ENCODE measurements at places on chromosomes 13 and 19.

GRCh38 chr19:46731007-46731501 is 14.1 kb upstream of the PRKD2 start:
- DNase-seq: peak; percentile 98

GRCh38 chr13:85700906-85701305 is 98.3 kb downstream of the SLITRK6 start:
- peak; percentile 3 for DNase-seq

GRCh38 chr19:18221815-18222725 is 4.2 kb downstream of the PDE4C start:
- no peak for DNase-seq

- peak; percentile 29 for DNase-seq
Measured at GRCh38 chr19:6925801-6926751, 38.7 kb downstream of the ADGRE1 start.

- no peak for DNase-seq
Measured at GRCh38 chr19:32522967-32523366, 58.0 kb upstream of the PDCD5 start.

DNA sequence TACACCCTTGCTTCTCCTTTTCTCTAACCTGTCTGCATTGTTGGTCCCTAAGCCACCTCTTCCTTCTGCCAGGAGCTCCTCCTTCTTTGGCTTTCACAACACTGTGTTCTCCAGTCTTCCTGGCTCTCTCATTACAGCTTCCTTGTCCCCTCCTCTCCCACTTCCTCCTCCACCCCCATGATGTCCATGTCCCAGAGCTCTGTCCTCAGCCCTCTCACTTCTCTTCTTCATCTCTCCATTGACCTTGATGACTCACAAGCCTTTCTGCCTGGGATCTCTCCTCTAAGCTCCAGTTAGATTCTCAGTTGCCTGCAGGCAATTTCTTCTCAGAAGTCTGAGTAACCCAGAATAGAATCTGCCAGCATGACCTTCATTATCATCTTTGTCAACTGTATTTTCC is 100.3 kb upstream of the WASF3 start:
- peak; percentile 68 for DNase-seq

- DNase-seq: no peak
Measured at GRCh38 chr13:105721016-105721415, 814.4 kb downstream of the EFNB2 start.

DNA sequence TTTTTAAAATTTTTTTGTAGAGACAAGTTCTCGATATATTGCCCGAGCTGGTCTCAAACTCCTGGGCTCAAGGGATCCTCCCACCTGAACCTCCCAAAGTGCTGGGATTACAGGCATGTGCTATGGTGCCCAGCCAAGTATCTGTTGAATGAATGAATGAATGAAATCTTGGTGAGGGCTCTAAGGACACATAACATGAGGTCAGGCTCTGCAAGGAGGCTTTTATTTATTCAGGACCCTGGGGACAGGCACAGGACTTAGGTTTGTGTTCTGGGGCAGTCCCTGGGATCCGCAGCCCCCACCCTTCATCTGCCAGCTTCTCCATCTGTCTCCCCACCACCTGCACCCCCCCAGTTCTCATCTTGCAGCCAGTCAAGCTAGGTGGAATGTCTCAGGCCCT is 4.6 kb downstream of the PTGIR start:
- no peak for DNase-seq

DNA sequence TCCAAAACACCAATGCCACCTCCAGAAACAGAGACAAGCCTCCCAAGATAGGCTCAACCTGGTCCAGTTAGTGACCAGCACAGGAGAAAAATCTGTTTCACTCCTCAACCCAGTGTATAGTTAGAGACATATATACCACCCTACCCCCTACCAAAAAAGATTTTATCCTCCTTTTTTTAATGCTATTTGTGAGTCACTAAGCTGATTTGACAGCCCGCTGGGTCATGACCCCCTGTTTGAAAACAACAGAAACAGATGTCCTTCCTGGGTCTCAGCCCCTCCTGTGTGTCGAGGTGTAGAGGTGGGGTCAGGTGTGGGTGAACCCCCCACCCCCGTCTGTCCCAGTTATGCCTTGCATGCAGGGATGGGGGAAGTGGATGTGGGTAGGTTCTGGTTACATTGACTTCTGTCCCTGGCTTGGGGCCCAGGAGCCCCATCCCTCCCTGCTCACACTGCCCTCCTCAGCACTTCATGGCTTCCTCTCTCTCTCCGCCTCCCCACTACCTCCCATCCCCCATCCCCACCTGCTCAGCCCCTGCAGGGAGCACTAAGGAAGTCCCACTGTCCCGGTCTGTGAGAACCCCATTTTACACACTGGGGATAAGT is 14.0 kb upstream of the TOMM40 start:
- DNase-seq: no peak

DNA sequence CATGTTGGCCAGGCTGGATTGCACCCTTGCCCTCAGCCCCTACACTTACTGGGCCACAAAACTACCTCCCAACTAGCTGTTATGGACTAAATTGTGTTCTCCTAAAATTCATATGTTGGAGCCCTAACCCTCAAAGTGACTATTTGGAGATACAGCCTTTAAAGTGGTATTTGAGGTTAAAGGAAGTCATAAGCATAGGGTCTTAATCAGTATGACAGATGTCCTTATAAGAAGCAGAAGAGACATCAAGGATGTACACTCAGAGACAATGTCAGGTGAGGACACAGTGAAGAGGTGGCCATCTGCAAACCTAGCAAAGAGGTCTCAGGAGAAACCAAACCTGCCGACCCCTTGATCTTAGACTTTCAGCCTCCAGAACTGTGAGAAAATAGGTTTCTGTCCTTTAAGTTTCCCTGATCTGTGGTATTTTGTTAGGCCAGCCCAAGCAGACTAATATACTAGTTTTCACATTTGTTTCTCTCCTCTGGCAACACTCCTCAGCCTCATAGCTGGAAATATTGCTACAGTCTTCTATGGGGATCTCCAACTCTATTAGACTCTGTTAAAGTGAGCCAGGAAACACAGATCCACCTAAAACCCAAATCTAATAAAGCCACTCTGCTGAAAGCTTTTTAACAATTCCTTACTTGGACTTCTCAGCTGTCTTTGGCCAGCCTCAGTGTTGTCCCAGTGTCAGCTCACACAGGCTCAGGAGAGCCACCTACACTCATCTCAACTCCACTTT is 256.5 kb downstream of the TBC1D4 start:
- DNase-seq: no peak

GRCh38 chr13:113537205-113537604 is 46.7 kb upstream of the DCUN1D2 start:
- no peak for DNase-seq

DNA sequence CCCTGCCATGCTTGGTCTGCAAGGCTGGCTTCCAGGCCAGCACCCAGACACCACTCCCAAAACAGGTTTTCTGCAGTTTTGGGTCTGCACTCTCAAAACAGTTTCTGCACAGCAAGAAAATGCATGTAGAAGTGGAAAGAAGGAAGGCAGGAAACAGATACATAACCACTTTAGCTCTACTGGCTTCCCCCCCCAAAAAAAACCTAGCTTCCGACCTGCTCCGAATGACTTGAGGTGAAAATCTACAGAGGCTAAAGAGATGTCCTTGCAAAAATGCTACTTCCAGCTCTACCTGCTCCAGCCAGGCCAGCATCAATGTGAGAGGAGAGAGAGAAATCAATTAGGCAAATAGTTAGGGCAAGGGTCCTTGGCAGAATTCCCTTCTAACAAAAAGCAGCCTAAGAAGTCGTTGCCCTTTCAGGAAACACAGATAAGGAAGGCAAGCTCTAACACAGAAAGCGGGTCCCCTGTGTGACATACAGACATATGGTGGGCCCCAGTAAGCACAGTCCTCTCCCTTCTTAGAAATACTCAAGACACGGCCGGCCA is 3.4 kb downstream of the C19orf12 start:
- no peak for DNase-seq

GRCh38 chr19:1567848-1568227 is 287 bp downstream of the MEX3D start:
- DNase-seq: no peak

- DNase-seq: peak; percentile 50
Measured at GRCh38 chr19:48969276-48970138, 4.4 kb downstream of the FTL start.

DNA sequence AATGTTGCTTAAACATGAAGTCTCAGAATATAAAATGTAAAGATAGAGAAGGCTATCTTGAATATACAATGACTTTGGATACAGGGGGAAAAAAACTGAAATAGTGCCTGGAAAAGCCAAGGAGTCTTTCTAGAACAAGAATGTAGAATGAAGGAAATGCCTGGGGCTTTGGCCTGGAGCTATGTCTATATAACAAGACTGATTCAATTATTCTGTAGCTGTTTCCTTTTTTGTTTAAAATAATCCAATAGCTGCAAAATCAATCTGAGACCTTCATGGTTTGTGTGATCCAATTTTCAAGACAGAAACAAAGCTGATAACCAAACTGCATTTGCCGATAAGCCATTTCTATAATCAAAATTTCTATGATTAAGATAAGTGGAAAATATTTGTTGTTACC is 530.9 kb upstream of the NBEA start:
- DNase-seq: no peak

DNA sequence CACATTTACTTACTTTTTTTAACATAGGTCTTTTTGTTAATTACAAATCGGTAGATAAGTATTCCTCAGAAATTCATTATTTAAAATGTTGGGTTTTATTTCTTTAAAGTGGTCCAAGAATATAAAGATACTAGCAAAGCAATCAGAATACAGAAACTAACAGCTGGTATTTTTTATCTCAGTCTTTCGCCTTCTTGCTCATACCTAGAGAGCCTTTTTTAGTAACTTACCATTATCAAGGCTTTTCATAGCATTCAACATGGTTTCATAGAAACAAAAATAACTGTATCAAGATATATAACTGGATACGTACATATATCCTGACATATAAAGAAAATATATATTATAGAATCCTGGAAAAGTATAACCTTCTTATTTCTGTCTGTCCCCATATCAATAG is 227.8 kb upstream of the MIR17HG start:
- DNase-seq: no peak

- no peak for DNase-seq
Measured at GRCh38 chr19:47406711-47407416, 12.5 kb downstream of the MEIS3 start.

DNA sequence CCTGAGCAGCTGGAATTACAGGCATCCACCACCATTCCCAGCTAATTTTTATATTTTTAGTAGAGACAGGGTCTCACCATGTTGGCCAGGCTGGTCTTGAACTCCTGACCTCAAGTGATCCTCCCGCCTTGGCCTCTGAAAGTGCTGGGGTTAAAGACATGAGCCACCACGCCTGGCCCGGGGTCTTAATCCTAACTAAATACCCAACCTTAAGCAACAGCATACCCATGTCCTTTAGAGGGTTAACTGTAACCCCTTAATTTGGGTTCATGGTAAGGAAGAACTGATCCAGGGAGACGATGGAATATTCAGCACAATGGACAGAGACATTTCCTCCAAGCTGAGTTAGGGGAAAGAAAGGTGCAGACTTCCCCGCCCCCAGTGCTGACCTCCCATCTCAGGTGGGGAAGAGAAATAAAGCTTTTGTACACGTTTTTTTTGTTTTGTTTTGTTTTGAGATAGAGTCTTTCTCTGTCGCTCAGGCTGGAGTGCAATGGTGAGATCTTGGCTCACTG is 8.7 kb upstream of the GALP start:
- DNase-seq: peak; percentile 12

DNA sequence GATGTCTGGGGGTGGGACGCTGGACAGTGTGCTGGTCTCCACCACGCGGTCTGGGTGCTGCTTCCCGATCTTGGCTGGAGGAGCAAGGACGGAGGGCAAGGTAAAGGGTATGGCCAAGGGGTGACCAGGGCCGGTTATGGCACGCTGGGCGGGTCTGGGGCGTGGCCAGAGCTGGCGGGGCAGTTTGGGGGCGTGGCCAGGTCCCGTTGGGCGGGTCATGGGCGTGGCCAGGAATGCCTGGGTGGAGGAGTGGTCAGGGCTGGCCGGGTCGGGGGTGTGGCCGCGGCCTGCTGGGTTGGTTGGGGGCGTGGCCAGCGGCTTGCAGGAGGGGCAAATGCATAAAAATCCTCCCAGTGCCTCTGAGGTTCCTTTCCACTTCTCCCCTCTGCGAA is 19.2 kb downstream of the GPX4 start:
- DNase-seq: peak; percentile 91

- DNase-seq: no peak
Measured at GRCh38 chr13:60000081-60000480, 163.6 kb downstream of the DIAPH3 start.

- DNase-seq: no peak
Measured at GRCh38 chr19:32676895-32677359, 1.3 kb downstream of the RGS9BP start.

- no peak for DNase-seq
Measured at GRCh38 chr13:23985839-23986238, 88.5 kb upstream of the C1QTNF9B start.

All from ELR (cell line).